Activated CD8-positive, alpha-beta memory T cell treated with anti-CD3 and anti-CD28 coated beads, Interleukin-2, amount 50 U/mL, for 4 hours (primary cell): ENCODE measurements at places on chromosomes 3 and 15.

DNA sequence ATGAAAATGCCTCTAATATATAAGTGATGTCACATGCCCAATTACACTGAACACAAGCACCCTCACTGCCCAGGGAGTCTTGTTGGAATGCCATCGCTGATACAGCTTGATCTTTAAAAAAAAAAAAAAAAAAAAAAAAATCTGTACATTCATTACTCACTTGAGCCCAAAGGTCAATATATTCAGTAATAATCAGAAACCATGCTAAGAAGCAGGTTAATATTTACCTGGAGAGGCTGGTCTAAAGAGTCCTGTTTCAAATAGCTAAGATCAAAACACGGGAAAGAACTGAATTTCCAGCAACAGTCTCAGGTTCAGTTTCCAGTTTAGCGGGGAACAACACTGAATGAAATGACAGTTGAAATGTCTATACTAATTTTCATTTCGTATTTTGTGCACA, 109.9 kb downstream of the UACA start:
- DNase-seq: no peak

- no peak for DNase-seq
Observed at GRCh38 chr15:56815247-56815646, 81.9 kb upstream of the ZNF280D start.

DNA sequence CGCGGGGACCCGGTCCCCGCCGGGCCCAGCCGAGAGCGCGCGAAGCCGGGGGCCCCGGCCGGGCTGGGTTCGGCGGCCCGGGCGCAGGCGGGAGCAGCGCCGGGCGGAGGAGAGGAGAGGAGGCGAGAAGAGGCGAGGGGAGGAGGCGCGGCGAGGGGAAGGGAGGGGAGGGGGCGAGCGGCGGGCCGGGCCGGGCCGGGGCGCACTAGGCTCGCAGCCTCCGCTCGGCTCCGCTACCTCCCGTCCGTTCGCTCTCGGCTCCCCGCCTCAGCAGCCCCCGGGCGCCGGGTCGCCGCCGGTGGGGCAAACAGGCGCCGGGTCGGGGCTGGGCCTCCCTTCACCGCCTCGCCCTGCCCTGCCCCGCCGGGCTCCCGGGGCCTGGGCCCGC, 351 bp downstream of the INSYN1 start:
- no peak for DNase-seq

GRCh38 chr3:156207802-156208685, 87.7 kb downstream of the KCNAB1 start:
- no peak for DNase-seq

DNA sequence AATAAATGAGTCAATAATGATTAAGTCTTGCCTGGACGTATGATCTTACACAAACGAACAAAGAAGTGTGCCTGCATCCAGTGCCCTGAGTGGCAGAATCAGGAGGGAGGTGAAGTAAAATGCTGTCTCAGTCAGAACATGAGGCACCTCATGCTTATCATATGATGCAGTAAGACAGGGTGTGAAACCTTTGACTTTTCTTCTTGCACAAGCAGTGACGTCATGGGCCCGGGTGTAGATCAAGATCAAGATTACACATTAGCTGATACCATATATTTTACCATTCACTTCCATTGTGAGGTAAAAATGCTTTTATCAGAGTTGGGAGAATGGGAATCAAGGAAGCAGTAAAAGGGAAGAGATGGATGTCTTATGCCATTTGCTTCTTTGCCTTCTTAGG, 291.6 kb upstream of the PLSCR5 start:
- DNase-seq: no peak

GRCh38 chr3:69092030-69092516, 7.3 kb downstream of the ARL6IP5 start:
- DNase-seq: no peak

GRCh38 chr3:32083702-32084270, 22.6 kb upstream of the GPD1L start:
- DNase-seq: no peak

DNA sequence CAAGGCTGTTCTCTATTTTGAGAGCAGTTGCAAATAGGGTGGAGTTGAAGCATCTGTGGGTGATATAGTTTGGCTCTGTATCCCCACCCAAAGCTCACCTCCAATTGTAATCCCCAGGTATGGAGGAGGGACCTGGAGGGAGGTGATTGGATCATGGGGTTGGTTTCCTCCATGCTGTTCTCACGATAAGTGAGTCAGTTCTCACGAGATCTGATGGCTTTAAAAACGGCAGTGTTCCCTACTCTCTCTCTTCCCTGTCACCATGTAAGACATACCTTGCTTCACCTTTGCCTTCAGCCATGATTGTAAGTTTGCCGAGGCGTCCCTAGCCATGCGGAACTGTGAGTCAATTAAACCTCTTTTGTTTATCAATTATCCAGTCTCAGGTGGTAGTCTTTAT, 21.0 kb downstream of the CHST2 start:
- no peak for DNase-seq

DNA sequence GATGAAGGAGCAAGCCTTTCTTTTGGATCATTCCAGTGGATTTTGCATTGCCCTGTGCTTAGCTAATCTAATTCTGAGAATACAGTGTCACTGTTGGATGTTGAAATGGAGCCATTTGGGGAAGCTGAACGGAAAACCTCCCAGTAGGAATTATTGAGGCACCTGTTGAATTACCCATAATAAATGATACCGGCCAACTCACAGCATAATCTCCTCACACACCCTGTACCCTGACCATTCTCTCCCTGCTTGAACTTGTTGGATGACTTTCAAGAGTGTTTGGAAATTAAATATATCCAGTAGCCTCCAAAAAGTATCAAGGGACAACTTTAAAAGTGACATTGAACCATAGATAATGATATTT, 171.4 kb upstream of the HES1 start:
- no peak for DNase-seq

DNA sequence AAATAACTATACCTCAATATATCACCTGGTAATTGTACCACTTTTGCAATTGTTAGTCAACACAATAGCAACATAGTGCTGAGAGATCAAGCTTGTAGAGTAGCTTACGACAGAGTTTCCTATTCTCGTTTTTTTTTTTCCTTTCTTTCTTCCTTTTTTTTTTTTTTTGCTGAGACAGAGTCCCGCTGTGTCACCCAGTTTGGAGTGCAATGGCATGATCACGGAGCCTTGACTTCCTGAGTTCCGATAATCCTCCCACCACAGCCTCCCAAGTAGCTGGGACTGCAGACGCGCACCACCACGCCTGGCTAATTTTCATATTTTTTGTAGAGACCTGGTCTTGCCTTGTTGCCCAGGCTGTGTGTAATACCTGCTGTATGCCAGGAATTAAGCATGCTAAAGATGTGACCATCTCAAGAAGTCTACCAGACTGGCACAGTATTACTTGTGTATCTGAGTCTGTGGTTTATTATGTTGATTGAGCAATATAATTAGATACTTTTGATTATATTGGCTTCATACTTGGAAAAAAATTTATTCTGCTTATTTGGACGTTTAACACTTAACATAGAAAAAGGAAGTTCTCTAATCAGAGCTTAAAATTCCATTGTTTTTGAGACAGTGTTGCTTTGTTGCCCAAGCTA, 3.0 kb downstream of the SELENOT start:
- DNase-seq: no peak

- DNase-seq: no peak
Observed at GRCh38 chr15:81011593-81011992, 10.9 kb downstream of the TLNRD1 start.

DNA sequence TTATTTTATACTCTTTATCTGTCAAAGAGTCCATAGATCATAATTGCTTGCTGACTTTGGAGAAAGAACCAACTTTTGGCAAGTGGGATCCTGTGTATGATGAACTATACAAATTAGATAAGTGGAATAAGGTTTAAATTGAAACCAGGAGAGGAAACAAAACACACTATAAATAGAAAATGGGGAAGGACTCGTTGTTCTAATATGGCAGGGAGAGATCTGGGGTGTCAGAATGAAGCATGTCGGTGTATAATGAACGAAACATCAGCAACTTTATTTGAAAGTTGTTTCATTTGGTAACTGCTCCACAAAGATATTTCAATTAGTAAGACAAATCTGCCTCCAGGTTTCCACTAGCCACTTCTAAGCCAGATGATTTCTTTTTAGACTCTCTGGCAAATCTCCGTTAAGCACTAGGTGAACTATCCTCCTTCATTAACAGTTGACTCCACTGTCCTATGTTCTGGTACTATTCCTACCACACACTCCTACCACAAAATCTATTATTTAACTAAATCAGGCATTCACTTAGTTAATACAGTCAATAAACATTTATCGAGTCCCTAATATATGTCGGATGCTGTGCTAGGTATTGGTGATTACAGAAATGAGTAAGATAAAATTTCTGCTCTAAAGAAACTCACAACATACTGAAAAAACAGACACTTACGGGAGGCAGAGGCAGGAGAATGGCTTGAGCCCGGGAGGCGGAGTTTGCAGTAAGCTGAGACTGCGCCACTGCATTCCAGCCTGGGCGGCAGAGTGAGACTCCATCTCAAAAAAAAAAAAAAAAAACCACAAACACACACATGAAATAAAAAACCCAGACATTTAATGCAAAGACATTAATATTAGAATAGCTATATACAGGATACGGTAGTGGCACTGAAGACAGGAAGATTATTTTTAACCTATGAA, 20.1 kb downstream of the SLC15A2 start:
- DNase-seq: no peak

DNA sequence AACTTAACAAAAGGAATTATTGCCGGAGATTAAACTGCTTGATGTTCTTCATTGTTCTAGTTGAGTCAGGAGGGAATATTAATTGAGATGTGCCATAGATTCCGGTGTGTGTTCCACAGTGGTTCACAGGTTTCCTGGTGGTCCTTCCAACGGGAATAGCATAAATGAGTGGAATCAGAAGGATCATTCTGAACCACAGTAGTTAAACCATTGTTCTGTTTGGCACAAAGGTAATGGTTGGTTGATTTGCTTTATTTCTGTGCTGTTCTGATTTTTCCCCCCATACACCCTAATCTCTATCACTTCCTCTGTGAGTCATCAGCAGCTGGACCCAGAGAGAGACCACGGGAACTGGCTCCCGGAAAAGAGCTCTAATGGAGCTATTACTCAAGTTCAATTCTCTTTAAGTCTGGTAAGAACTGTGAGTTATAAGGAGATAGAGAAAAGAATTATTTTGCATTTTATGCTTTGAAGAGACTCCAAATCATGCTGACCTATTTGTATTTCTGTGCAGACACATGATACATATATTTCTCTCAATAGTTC, 627.2 kb downstream of the ZIC1 start:
- no peak for DNase-seq

- no peak for DNase-seq
Observed at GRCh38 chr3:88000853-88001252, 58.0 kb downstream of the CGGBP1 start.
